ENCODE measurements at places on chromosomes 6 and 20. TPM values are rescaled to one million over a fixed set of nuclear protein-coding genes. Genes with fewer than 3 reads are reported as not detected.
A peak's percentile ranks its signal among the peaks of the same experiment; 100 is the strongest.

DNA sequence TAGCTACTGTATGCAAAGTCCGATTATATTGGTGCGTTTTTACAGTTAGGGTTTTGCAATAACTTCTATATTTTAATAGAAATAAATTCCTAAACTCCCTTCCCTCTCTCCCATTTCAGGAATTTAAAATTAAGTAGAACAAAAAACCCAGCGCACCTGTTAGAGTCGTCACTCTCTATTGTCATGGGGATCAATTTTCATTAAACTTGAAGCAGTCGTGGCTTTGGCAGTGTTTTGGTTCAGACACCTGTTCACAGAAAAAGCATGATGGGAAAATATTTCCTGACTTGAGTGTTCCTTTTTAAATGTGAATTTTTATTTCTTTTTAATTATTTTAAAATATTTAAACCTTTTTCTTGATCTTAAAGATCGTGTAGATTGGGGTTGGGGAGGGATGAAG lies 13.7 kb upstream of the PLCG1 start:
- H3K27ac ChIP-seq, result no peak overlapping the region
- no peaks in the 10 kb centered on the region for H3K4me1 ChIP-seq
- peaks cover 42% of the 10 kb centered on the region for H3K36me3 ChIP-seq
- no peak overlapping the region for H3K4me3 ChIP-seq
- DNase-seq, result no peak

DNA sequence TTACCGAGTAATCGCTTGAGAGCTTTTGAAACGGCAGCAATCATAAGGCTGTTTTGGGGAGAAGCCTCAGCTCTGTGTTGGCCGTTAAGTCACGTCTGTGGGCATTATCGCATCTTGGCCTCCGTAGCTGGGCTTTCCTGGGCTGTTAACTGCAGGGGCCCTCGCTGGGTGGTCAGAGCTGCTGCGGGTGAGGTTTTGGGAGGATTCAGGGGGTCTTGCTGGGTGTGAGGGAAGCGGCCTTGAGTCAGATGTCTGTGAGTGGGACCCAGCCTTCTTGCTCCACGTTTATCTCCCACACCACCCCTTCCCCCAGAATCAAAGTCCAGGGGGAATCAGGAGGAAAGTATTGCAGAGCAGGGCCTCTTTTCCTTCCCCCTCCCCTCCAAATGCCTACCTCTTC lies 3.2 kb upstream of the APCDD1L start:
- no peaks in the 10 kb centered on the region for H3K36me3 ChIP-seq
- no peak overlapping the region for H3K4me3 ChIP-seq
- DNase-seq, result no peak
- H3K27ac ChIP-seq, result no peak overlapping the region

DNA sequence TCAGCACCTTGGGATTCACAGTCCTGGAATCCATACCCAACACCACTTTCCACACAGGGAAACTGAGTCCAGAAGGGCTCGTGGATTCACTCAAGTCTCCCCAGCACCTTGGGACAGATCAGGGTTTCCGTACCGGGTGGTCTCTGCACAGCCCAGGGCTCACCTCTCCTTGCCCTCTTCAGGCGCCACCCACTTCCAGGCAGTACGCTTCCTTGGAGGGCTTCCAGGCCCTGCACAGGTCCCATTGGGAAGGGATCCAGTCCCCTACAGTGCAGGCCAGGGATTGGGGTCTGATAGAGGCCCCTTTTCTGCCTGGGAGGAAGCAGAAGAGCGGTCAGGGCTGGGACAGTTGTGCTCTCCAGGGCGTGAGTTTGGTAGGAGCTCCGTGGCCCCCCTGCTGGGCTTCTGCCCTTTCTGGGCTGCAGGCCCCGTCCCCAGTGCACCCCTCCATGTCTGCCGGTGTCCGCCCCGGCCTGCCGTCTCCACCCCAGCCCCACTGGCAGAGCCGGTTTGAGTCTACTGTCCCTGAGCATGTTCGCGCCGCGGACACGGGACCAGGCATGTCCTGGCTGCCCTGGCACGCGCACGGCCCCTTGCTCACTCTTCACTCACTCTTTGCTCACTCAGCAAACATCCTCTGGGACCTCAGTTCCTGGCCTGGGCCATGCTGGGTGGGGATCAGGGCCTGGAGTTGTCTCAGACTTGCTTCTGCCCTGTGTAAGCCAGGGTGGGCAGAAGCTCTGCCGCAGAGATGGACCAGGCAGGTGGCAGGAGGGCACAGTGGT lies 12.6 kb downstream of the SRC start:
- H3K4me1 ChIP-seq, result peaks cover 29% of the 10 kb centered on the region
- no peak overlapping the region for H3K4me3 ChIP-seq
- no peak overlapping the region for H3K27ac ChIP-seq
- H3K27me3 ChIP-seq, result no peaks in the 10 kb centered on the region
- no peaks in the 10 kb centered on the region for H3K36me3 ChIP-seq

GRCh38 chr6:125789167-125789566 lies 1.6 kb upstream of the NCOA7 start:
- H3K4me3 ChIP-seq, result no peak overlapping the region
- DNase-seq, result no peak
- H3K4me1 ChIP-seq, result peaks cover 4% of the 10 kb centered on the region
- H3K27me3 ChIP-seq, result no peaks in the 10 kb centered on the region

- no peak overlapping the region for H3K4me3 ChIP-seq
- H3K27ac ChIP-seq, result no peak overlapping the region
- no peaks in the 10 kb centered on the region for H3K27me3 ChIP-seq
- no peaks in the 10 kb centered on the region for H3K4me1 ChIP-seq
- H3K36me3 ChIP-seq, result peaks cover 5% of the 10 kb centered on the region
These were observed 108.4 kb upstream of the SIM1 start for GRCh38 chr6:100573166-100573565.

- H3K27ac ChIP-seq, result peak overlapping the region; percentile 93
- H3K4me3 ChIP-seq, result no peak overlapping the region
- no peak for DNase-seq
- H3K27me3 ChIP-seq, result no peaks in the 10 kb centered on the region
- H3K4me1 ChIP-seq, result peaks cover 14% of the 10 kb centered on the region
These were observed 135.5 kb downstream of the LY86 start for GRCh38 chr6:6723921-6724538.

GRCh38 chr6:142760152-142760551 lies 184.8 kb downstream of the HIVEP2 start:
- H3K27ac ChIP-seq, result no peak overlapping the region
- no peak for DNase-seq
- no peak overlapping the region for H3K4me3 ChIP-seq
- peaks cover 16% of the 10 kb centered on the region for H3K36me3 ChIP-seq
- no peaks in the 10 kb centered on the region for H3K4me1 ChIP-seq
- no peaks in the 10 kb centered on the region for H3K27me3 ChIP-seq

- no peaks in the 10 kb centered on the region for H3K4me1 ChIP-seq
- no peak overlapping the region for H3K27ac ChIP-seq
- no peak for DNase-seq
These were observed 22.4 kb downstream of the SLC9A8 start for GRCh38 chr20:49835031-49835430.

GRCh38 chr6:5866547-5867051 lies 140.1 kb downstream of the NRN1 start:
- H3K27me3 ChIP-seq, result no peaks in the 10 kb centered on the region
- no peak overlapping the region for H3K27ac ChIP-seq
- no peaks in the 10 kb centered on the region for H3K4me1 ChIP-seq
- no peak for DNase-seq
- no peaks in the 10 kb centered on the region for H3K36me3 ChIP-seq
- H3K4me3 ChIP-seq, result no peak overlapping the region

DNA sequence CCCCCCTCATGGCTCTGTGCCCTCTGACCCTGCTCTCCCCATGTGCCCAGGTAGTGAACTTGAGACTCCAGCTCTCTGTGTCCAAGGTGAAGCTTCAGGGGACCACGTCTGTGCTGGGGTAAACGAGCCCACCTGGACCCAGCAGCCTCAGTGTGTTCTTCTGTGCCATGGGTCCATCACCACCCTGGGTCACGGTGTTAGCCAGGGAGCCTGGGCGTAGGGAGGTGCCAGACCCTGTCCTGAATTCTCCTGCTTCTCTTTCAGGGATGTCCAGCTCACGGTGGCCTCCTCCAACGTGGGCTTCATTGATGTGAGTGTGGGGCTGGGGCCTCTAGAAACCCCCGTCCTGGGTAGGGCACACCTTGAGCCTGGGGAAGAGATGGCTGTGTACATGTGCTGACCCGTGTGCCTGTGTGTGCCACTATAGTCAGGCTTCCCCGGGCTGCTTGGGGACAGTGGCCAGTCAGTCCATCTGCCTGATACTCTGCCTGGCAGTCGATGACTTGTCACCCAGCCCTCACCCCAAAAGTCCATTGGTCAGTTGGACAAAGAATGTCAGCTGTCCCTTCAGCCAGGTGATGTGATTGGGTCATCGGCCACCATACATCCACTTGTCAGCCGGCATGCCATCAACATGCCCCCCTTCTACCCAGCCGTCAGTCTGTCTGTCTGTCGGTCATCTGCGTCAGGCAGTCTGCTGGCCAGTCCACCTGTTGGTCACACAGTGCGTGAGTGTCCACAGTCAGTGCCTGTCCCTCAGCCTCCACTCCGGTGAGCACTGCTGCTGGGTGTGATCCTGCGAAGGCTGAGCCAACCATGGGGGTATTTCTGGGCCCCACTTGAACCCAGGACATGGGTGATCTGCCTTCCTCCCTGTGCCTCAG lies 10.9 kb upstream of the BPIFB6 start:
- H3K36me3 ChIP-seq, result no peaks in the 10 kb centered on the region
- H3K27me3 ChIP-seq, result peaks cover 24% of the 10 kb centered on the region

DNA sequence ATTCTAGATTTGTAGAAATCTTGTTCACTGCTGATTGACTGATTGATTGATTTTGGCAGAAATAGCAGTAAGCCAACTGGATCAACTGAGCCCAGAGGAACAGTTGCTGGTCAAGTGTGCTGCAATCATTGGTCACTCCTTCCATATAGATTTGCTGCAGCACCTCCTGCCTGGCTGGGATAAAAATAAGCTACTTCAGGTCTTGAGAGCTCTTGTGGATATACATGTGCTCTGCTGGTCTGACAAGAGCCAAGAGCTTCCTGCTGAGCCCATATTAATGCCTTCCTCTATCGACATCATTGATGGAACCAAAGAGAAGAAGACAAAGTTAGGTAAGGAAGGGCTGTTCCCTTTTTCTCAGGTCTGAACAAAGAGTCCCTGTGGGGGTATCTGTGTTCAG lies 31.2 kb downstream of the TREML1 start:
- no peak overlapping the region for H3K27ac ChIP-seq
- no peaks in the 10 kb centered on the region for H3K27me3 ChIP-seq
- H3K36me3 ChIP-seq, result no peaks in the 10 kb centered on the region
- no peaks in the 10 kb centered on the region for H3K4me1 ChIP-seq
- no peak for DNase-seq

GRCh38 chr6:109343518-109343917 lies 38.7 kb downstream of the CD164 start:
- H3K27me3 ChIP-seq, result no peaks in the 10 kb centered on the region
- no peaks in the 10 kb centered on the region for H3K4me1 ChIP-seq
- H3K36me3 ChIP-seq, result no peaks in the 10 kb centered on the region
- no peak for DNase-seq

DNA sequence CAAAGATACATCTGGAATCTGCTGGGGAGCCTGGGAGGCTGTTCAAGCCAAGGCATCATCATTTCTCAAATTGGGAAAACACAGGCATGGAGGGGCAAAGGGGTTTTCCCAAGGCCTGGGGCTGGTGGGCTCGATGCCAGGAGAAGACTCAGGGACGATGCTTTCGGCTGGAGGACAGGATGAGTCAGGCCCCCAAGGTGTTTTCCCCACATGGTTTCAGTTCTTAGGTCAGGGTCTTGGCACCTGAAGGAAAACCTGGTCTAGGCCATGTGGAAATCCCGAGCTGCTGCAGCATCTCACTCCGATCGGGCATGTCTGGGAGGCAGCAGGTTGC lies 348.1 kb downstream of the CDC5L start:
- peaks cover 15% of the 10 kb centered on the region for H3K4me1 ChIP-seq
- H3K27ac ChIP-seq, result no peak overlapping the region
- H3K36me3 ChIP-seq, result no peaks in the 10 kb centered on the region
- no peaks in the 10 kb centered on the region for H3K27me3 ChIP-seq
- no peak overlapping the region for H3K4me3 ChIP-seq

DNA sequence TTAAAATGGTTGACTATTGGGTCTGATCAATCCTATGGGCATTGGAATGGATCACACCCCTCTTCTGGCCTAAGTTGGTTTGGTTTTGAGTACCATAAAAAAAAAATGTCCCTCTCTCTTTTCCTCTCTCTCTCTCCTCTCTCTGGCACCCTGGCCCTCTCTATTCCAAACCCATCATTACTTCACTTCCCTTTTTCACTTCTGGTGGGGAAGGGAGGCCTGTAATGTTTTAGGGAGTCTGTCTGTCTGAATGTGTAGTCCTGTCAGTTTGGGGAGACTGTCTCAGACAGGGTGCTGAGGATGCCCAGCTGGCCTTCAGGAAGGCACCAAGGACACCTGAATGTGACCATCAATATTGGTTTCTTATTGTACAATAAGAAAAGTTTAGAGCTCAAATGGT lies 165.8 kb downstream of the CD24 start:
- H3K36me3 ChIP-seq, result no peaks in the 10 kb centered on the region
- H3K27me3 ChIP-seq, result no peaks in the 10 kb centered on the region
- peaks cover 4% of the 10 kb centered on the region for H3K4me1 ChIP-seq
- no peak for DNase-seq

GRCh38 chr6:91713911-91714310 lies 1127.0 kb upstream of the MAP3K7 start:
- no peaks in the 10 kb centered on the region for H3K36me3 ChIP-seq
- DNase-seq, result no peak
- H3K4me3 ChIP-seq, result no peak overlapping the region
- no peaks in the 10 kb centered on the region for H3K4me1 ChIP-seq
- no peaks in the 10 kb centered on the region for H3K27me3 ChIP-seq

DNA sequence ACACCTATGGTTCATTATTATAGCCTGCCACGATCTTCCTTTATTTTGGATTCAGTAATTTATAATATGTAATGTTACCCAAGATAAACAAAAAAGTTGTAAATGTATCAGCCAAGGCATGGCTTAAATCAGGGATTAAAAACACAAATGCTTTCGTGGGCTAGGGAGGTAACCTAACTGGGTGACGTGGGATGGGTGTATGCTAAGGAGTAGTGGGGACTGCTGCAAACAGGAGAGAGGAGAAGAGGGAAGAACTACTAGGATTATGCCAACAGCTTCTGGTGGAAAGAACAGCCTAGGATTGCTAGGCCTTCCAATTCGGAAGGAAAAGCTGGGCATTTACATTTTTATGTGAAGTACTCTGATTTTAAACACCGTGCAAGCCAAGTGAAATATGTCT lies 244.8 kb upstream of the POU3F2 start:
- no peaks in the 10 kb centered on the region for H3K4me1 ChIP-seq
- H3K27me3 ChIP-seq, result no peaks in the 10 kb centered on the region
- H3K27ac ChIP-seq, result no peak overlapping the region
- H3K36me3 ChIP-seq, result no peaks in the 10 kb centered on the region
- DNase-seq, result no peak
- no peak overlapping the region for H3K4me3 ChIP-seq

- peak within 1 kb of the TSS; percentile 68 for H3K27ac ChIP-seq
- peaks cover 10% of the 10 kb centered on the region for H3K36me3 ChIP-seq
- no peak within 1 kb of the TSS for H3K4me3 ChIP-seq
- peak; percentile 51 for DNase-seq
- no peaks in the 10 kb centered on the region for H3K27me3 ChIP-seq
- H3K4me1 ChIP-seq, result peaks cover 23% of the 10 kb centered on the region
These were observed at the start of gene BMP5 for GRCh38 chr6:55875400-55875799. BMP5 (minus strand) TSS chr6:55875590; CDS start chr6:55874865, 725 bp downstream.

- no peaks in the 10 kb centered on the region for H3K27me3 ChIP-seq
- H3K4me1 ChIP-seq, result no peaks in the 10 kb centered on the region
- H3K36me3 ChIP-seq, result no peaks in the 10 kb centered on the region
- DNase-seq, result peak; percentile 78
These were observed 433.5 kb downstream of the RFPL4B start for GRCh38 chr6:112780498-112781096.

GRCh38 chr20:38453941-38454340 lies 18.7 kb upstream of the RALGAPB start:
- peaks cover 9% of the 10 kb centered on the region for H3K36me3 ChIP-seq
- no peaks in the 10 kb centered on the region for H3K4me1 ChIP-seq
- DNase-seq, result no peak
- no peak overlapping the region for H3K27ac ChIP-seq
- no peaks in the 10 kb centered on the region for H3K27me3 ChIP-seq

Gene ZNF76
- total RNA-seq, result 32.5 TPM

Gene KCNK16
- total RNA-seq, result not detected

Measured in lung (tissue), 17 donors.